ENCODE measurements at places on chromosomes 2 and 18. TPM values are rescaled to one million over a fixed set of nuclear protein-coding genes. Genes with fewer than 3 reads are reported as not detected.

The SSB gene
- 109 TPM for total RNA-seq

The PFN4 gene
- total RNA-seq, result 1.3 TPM

The HPCAL1 gene
- 17.8 TPM for total RNA-seq

The HOXD12 gene
- not detected for total RNA-seq

- H3K4me3 ChIP-seq, result no peak overlapping the region
- H3K27me3 ChIP-seq, result peaks cover 13% of the 10 kb centered on the region
- no peak overlapping the region for H3K27ac ChIP-seq
- H3K4me1 ChIP-seq, result peaks cover 34% of the 10 kb centered on the region
- DNase-seq, result no peak
Observed at GRCh38 chr2:176817061-176817565, 395.5 kb upstream of the HNRNPA3 start.

DNA sequence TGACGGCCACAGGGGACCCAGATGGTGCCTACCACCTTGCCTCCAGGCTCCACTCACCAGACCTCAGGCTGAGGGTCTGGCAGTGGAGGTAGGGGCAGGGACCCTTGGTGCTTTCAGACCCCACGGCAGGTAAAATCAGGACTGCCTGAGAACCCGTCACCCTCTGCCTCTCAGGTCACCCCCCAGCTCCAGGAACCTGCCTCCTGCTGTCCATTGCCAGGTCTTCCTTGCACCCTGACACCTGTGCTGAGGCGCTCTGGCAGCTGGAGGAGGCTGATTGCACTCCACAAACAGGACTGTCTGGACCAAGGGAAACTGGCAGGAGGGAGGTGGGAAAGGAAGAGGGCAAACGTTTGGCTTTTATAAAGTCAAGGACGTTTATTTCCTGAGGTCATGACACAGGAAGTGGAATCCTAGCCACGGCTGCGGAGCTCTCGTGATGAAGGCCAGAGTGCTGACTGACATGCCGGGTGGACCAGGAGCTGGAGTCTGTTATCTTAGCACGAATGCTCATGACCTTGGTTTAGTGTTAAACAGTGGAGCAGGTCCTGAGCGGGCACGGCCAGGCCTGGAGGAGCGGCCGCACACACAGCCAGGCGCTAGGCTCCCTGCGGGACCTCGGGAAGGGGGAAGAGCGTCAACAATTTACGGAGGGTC, 40.5 kb downstream of the ANO7 start:
- peaks cover 24% of the 10 kb centered on the region for H3K36me3 ChIP-seq
- H3K4me1 ChIP-seq, result peaks cover 9% of the 10 kb centered on the region
- no peak overlapping the region for H3K4me3 ChIP-seq
- H3K27ac ChIP-seq, result no peak overlapping the region
- no peaks in the 10 kb centered on the region for H3K27me3 ChIP-seq
- no peak for DNase-seq

DNA sequence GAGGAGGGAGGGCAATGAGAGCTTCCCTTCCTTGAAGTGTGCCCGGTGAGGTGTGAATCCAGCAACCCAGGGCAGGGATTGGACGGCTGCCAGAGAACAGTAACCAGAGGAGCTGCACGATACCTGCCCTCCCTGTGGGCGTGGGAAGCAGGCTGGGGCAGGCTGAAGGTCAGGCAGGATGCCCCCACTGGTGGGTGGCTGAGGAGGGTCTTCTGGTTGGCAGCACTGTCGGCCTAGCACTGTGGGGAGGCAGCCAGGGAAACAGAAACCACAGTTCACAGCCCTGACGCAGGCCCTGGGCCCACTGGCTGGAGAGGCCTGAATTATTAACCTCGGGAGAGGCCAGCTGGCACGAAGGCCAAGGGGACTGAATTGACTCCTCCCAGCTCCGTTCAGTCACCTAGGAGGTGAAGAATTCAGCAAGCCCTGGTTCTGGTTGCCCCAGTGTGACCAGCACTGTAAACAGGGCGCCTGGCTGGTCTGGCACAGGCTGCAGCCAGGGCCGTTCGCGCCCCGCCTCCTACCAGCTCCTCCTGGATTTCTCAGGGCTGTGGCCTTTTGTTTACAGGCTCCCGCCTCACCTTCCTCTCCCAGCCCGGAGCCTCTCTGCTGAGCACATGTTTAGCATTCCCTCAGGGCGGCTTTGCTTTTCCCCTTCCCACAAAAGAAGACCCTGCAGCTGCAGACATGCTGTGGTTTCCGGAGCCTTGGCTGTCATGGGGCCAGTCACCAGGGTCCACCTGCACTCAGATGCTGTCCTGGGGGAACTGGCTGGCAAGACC, 97.8 kb downstream of the B3GNT2 start:
- H3K4me3 ChIP-seq, result no peak overlapping the region
- DNase-seq, result no peak
- peaks cover 13% of the 10 kb centered on the region for H3K4me1 ChIP-seq
- peak overlapping the region; percentile 29 for H3K27ac ChIP-seq
- no peaks in the 10 kb centered on the region for H3K27me3 ChIP-seq

DNA sequence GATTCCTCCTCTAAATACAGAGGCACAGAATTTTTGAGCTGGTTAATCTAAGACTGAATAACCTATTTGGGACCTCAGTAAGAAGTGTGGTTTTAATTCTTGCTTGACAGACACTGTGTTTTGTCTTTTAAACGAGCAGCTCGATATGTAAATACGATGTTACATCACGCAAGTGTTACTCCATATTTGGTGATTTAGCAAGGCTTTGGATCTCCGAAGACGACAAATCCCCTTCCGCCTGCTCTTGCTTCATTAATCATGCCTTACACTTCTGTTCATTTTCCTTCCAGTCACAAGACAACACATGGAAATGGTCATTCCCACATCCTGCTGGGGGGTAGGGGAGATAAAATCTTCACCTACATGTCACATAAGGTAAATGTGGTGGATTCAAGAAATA, 9.4 kb downstream of the BCL11A start:
- peaks cover 87% of the 10 kb centered on the region for H3K4me1 ChIP-seq
- no peaks in the 10 kb centered on the region for H3K27me3 ChIP-seq
- peaks cover 39% of the 10 kb centered on the region for H3K36me3 ChIP-seq
- no peak for DNase-seq

DNA sequence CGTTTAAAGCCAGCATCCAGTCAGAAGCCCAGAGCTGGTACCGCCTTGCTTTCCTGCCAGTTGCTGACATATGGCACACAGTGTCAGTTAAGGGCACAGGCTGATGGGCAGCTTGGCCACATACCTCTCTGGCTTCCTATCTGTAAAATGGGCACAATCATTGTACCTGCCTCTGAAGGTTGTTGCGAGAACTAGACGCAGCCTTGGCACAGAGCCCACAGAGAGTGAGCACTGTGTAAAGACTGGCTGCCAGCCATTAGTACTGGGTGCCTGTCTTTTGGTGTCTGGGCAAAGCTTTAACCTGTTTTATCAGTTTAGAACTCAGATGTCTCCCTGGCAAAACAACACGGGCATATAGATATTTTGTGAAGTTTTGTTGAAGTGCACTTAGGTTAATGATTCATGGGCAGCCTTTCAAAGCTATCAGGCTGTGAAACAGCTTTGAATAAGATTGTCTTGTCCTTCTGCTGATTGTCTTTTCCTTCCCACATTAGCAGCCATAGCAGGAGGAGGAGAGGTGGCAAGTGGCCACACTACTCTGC, 269.5 kb downstream of the NEDD4L start:
- no peak for DNase-seq
- H3K36me3 ChIP-seq, result peaks cover 15% of the 10 kb centered on the region
- no peaks in the 10 kb centered on the region for H3K27me3 ChIP-seq
- H3K4me1 ChIP-seq, result peaks cover 38% of the 10 kb centered on the region
- no peak overlapping the region for H3K27ac ChIP-seq

- no peak overlapping the region for H3K4me3 ChIP-seq
- no peak overlapping the region for H3K27ac ChIP-seq
- H3K27me3 ChIP-seq, result no peaks in the 10 kb centered on the region
- no peak for DNase-seq
- no peaks in the 10 kb centered on the region for H3K4me1 ChIP-seq
Observed at GRCh38 chr2:76478266-76479035, 767.7 kb upstream of the GCFC2 start.

DNA sequence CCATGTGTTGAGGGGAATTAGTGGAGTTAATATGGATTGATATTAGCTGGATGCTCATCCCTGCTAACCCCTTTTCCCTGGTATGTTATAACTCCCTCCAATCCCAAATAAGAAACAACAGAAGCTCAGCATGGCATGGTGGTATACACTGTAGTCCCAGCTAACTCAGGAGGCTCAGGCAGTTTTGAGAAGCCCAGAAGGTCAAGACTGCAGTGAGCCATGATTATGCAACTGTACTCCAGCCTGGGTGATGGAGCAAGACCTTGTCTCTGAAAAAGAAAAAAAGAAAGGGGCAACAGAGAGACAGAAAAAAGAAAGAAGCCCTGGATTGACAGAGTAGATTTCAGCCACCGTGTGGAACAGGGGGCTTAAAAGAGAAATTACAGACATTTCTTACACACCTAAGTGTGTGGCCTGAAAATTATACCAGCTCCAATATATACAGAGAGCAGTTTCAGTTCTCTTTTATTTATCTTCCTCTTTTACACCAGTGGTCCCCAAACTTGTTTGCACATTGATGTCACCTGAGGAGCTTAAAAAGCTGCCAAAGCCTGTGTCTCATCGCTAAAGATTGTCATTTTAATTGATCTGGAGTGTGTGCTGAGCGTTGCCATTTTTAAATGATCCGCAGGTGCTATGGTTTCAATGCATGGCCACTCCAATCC, 203.6 kb downstream of the UBE2E3 start:
- H3K4me3 ChIP-seq, result no peak overlapping the region
- no peaks in the 10 kb centered on the region for H3K4me1 ChIP-seq
- DNase-seq, result no peak
- no peak overlapping the region for H3K27ac ChIP-seq
- no peaks in the 10 kb centered on the region for H3K27me3 ChIP-seq

DNA sequence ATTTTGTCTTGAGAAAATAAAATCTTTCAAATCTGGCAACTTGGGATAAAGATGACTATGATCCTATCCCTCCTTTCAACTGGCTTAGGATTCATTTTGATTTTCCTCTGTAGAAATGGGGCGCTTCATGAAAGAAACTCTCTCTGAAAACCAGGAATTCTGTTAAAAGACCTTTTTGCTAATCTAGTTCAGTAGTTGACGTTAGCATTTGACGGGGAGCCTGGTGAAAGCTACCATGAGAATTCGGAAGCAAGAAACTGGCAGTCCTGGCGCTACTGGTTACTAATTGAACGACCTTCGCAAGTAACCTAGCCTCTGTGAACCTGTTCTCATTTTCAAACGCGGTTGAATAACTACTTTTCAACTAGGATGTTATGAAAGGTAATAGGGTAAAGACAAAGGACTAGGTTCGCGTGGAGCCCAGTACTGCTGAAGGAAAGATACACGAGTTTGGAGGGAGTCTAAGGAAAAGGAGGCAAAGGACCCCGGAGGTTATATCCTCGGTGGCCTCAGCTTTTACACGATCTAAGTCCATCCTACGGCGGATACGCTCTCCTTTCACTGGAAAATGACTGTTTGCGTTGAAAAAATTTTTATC, 604 bp upstream of the STK11IP start:
- no peaks in the 10 kb centered on the region for H3K36me3 ChIP-seq
- peaks cover 41% of the 10 kb centered on the region for H3K4me1 ChIP-seq
- peak overlapping the region; percentile 98 for H3K27ac ChIP-seq
- peak overlapping the region; percentile 98 for H3K4me3 ChIP-seq

DNA sequence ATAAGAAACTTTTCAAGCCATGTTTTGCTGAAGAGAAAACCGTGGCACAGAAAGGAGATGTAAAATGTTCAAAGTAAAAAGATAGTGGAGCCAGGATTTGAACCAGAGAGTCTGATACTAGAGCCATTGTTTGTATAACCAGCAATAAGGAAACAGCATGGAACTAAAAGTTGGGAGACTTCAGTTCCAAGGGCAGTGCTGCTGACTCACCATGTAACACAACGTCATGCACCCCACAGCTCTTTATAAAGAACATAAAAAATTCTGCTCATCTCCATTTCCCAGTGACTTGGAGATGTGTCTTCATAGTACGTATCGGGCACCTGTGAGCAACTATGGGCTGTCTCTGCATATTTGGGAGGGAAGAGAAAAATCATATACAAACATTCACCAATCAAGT, 353.0 kb upstream of the PIK3C3 start:
- no peaks in the 10 kb centered on the region for H3K4me1 ChIP-seq
- no peak overlapping the region for H3K27ac ChIP-seq
- H3K27me3 ChIP-seq, result no peaks in the 10 kb centered on the region
- no peaks in the 10 kb centered on the region for H3K36me3 ChIP-seq
- DNase-seq, result no peak
